Activated CD4-positive, alpha-beta T cell treated with anti-CD3 and anti-CD28 coated beads, Interleukin-2, amount 50 U/mL, for 48 hours (primary cell): ENCODE measurements at places on chromosomes 5 and 9.

GRCh38 chr5:142737179-142737578, 33.0 kb upstream of the ARHGAP26 start:
- DNase-seq, result no peak

GRCh38 chr5:76710991-76711390, 4.9 kb upstream of the F2R start:
- no peak for DNase-seq

DNA sequence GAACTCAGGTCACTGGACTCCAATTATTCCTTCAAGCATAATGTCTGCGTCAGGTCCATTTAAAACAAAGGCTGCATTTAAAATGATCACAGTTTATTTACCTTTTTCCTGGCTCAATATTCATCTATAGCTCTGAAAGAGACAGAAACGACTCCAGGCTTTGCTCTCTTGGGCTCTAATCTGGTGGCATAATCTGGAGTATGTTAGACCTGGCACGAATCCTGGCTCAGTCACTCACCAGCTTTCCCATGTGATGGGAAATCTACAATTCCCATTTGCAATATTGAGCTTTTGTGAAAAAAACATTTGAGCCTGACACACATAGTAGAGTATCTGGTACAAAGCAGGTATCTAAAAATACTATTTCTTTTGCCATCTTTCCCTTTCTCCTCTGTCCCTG, 155.8 kb downstream of the SEMA6A start:
- no peak for DNase-seq

DNA sequence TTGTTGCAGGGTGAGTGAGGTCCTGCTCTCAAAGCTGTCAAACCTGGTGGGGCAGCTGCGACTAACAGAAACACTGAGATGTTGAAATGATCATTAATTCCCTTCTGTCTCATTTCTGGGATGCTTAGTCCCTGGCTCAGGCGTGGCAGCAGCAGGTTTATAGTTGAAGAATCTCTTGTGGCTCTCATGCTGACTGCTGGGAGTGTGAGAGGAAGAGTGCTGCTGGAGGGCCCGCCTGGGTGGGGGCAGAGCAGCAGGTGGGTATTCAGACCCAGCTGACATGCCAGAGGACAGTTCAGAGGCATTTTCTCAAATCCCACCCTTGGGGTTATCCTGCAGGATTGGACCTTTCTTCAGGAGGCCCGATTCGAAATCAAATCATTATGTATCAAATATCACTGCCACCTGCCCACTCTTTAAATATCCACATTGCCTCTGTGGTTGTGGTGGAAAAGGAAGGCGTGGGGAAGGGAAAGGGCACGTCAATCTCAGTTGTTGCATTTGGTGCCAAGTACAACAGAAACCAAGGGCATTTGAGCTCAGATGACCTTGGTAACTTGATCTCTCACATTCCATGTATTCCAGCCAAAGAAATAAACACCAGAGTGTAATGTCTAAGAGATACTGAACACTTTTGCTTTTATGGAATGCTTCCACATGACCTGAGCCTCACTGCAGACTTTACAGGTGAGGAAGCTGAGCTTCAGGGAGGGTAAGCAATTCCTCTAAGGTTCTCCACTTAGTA, 224.3 kb downstream of the AOPEP start:
- no peak for DNase-seq

GRCh38 chr9:120259100-120259499, 320.9 kb downstream of the CDK5RAP2 start:
- DNase-seq, result no peak

GRCh38 chr9:117084221-117084620, 330.6 kb downstream of the ASTN2 start:
- no peak for DNase-seq

GRCh38 chr5:168377525-168377924, 86.1 kb downstream of the WWC1 start:
- no peak for DNase-seq
